Thyroid gland (tissue), 4 donors: ENCODE measurements at places on chromosomes 12 and 14. TPM values are rescaled to one million over a fixed set of nuclear protein-coding genes. Genes with fewer than 3 reads are reported as not detected.

The TMEM260 gene
- total RNA-seq: 41.0 TPM

The PLEKHD1 gene
- 7.6 TPM for total RNA-seq

The BICD1 gene
- 33.7 TPM for total RNA-seq

- no peaks in the 10 kb centered on the region for H3K27me3 ChIP-seq
- H3K4me3 ChIP-seq: no peak overlapping the region
- no peak overlapping the region for H3K27ac ChIP-seq
Observed at GRCh38 chr14:61706096-61706690, 10.9 kb downstream of the HIF1A start.

DNA sequence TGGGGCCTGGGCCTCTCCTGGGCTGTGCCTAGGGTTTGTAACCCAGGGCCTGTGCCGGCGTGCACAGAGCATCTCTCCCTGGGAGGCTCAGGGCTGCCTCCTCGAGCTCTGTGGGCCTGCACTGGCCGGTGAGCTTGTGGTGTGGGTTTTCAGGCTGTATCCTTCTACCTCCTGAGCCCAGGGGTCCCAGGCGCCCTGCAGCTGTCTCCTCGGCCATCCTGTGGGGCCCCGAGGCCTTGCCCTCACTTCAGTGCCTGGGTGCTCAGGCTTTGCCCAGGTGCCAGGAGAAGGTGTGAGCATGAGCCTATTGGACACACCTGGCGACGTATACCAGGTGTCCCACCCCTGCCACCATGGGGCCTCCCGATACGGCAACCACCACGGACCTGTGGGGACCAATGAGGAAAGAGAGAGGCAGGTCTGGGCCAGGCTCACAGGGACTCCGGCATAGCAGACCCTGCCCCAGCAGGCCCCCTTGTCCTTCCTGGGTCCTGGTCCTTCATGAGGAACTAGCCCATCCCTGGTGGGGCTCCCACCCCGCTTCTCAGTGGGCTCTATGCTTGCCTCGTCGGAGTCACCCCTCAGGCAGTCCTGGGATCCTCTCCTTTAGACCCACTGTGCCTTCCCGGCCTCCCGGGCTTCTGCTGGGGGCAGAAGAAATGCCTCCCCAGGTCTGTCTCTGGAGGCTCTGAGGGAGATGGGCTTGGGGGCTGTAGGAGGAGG is 400.2 kb downstream of the TMEM121 start:
- H3K27ac ChIP-seq: no peak overlapping the region
- no peaks in the 10 kb centered on the region for H3K27me3 ChIP-seq
- no peaks in the 10 kb centered on the region for H3K4me1 ChIP-seq
- no peaks in the 10 kb centered on the region for H3K36me3 ChIP-seq

DNA sequence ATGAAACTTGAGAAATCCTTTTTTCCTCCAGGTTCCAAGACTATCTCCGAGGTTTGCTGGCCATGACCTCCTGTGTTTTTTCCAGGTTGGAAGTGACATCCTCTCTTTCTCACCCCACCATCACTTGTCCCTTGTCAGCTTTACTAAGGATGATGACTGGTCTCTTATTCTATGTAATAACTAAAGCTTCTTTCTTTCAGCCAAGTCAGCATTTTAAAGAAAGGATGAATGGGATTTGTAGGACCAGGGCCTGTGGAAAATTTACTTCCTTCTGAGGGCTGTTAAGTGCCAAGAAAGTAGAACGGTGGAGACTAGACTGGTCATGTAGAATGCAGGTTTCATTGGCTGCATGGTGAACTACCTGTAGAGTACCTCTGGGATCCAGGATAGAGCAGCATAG is 73.6 kb downstream of the FIGNL2 start:
- no peak overlapping the region for H3K4me3 ChIP-seq
- DNase-seq: no peak
- H3K36me3 ChIP-seq: no peaks in the 10 kb centered on the region
- no peaks in the 10 kb centered on the region for H3K27me3 ChIP-seq
